ENCODE measurements at places on chromosomes 2 and 18.

- no peak for DNase-seq
Measured at GRCh38 chr18:22423878-22424564, 6.3 kb upstream of the CTAGE1 start.

DNA sequence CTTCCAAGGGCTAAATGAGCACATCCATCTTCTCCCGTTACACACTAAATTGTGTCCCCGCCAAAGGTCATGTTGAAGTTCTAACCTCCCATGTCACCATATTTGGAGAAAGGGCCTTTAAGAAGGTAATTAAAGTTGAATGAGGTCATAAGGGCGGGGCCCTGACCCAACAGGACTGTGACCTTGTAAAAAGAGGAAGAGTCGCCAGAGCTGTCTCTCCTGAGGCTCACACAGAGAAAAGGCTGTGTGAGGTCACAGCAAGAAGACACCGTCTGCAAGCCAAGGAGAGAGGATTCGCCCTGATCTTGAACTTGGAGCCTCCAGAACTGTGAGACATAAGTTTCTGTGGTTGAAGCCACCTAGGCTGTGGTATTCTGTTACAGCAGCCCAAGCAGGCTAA is 24.1 kb downstream of the TRABD2A start:
- DNase-seq, result no peak

DNA sequence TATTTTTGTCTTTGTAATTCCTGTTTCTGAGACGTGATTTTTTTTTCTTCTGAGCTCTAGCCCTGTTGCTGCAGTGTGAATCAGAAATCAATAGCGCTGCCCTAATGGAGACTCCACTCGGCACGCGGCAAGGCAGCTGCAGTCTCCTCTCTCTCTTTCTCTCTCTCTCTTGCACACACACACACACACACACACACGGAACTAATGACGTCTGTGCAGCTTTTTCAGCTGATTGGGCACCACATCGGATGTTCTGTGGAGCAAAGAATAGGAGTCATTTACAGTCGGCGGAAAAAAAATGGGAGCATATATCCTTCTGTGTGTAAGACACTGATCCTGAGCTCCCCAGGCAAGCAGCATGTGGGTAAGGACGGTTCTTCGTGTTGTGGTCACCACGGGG is 2.0 kb upstream of the MYT1L start:
- DNase-seq, result no peak

DNA sequence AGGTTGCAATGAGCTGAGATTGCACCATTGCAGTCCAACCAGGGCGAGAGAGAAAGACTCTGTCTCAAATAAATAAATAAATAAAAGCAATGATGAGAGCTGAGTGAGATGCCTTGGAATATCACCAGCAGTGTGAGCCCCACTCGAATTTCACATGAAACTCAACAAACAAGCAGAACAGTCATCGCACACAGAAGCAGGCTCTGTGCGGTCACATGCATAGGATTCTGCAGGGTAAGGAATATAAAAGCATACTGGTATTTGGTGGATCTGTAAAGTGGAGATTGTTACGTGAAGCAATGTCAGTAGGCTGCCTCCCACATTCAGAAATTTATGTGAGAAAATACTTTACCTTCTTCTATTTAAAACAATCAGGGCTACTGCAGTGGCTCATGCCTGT is 18.0 kb upstream of the AP1S3 start:
- DNase-seq, result no peak

DNA sequence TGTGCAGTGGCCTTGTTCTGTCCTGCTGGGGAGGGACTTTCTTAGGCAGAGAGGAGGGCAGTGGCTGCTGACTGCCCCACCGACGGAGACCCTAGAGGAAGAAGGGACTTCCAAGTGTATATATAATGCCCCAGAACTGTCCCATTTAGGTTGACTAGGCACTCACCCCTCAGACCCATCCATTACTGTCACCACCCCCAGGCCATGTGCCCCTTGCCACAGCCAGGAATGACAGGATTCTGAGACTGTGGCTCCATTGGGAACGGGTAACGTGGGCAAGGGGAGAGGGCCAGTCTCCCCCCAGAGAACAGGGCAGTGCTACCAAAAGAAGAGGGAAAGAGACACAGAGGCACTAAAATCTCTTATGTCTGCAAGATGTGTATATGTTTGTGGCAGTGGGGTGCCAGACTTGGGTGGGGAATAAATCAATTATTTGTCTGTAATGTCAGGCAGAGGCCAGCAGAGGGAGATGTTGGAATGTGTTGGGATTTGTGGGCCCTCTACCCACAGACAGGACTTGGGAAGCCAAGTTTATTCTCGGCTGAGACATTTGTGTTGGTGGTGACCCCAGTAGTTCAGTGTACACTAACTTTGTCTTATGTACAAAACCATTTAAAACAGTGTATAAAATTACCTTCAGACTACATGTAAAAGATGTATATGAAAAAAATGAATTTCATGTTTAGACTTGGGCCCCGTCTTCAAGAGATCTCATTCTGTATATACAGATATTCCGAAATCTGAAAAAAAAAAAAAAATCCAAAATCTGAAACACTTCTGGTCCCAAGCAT is 24.0 kb upstream of the TMEM37 start:
- DNase-seq, result peak; percentile 46

DNA sequence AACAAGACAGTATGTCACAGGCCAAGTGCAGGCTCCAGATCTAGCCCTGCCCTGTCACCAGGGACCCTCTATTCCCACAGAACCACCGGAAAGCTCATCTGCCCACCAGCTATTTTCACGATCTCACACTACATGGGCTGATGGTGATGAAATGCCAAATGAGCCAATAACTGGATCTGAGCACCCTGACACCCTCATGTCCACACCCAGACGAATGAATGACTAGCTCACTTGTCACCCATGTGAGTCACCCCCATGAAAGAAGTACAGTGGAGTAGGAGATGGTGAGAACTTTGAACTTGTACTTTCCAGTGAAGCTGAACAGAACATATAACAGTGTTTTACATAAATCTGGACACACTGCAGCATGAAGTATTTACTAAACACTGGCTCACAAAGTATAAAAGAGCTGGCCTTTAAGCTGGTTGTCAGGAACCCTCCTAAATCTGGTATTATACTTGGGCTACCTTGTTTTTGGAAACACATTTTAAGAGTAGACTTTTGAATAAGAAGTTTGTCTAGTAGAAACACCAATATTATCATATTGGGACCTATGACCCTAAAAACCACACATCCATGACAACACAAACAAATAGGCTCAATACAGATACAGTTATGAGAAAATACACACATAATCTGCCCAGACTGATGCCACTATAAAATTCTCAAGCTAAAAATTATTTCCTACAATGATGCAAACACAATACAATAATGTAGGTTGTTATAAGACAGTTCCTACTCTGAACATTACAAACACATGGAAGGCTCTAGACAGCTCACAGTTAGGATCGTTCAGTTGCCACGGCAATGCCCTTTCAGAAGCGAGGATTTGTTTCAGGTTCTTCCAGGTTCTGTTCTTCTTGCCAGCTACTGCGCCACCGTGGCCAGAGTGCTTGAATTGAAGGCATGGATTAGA is 19.0 kb downstream of the INO80C start:
- no peak for DNase-seq

GRCh38 chr2:223101340-223102039 is 49.5 kb downstream of the KCNE4 start:
- no peak for DNase-seq

DNA sequence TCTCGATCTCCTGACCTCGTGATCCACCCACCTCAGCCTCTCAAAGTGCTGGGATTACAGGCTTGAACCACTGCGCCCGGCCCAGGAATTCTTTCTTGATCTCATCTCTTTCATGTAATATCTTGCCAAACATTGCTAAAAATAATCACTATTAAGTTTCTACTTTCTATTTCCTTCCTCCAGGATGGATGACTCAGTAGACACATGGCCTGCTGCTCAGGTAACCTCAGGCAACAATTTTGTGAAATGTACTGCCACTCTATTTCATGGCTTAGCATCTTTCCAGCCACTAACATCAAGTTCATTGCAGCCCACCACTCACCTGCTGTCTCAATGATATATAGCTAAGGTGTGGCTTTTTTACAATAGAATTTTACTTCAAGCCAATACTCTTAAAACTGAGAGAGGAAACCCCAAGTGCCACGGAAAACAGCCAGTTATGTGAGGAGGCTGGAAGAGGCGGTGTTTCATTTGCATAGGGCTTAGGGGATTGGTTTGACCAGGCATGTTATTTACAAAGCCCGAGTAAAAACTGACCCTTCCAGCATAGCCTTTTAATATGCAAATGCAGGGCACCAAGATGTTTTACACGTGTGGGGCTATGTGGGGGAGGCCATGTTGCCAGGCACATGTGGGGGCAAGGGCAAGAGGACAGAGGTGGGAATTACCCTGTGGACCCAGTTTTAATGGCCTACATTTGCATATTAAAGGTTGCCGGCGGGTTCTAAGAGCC is 11.3 kb upstream of the SUMO1 start:
- DNase-seq, result no peak

DNA sequence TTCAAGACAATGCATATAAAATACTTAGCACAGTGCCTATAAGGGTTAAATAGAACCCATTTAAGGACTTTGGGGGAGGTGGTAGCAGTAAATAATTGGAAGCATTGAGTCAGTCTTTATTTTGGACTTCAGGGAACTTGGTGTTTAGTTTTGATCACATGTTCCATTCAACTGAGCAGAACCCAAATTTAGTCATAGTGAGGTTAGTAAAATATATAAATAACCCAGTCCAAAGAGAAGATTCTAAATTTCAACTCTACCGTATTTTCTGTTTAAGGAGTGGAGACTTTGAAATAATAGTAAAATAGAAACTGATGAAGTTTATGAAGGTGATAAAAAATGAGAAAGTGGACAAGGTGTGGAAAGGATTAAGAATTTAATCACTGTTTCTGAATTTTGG is 19.7 kb downstream of the TWSG1 start:
- DNase-seq, result no peak

- DNase-seq, result no peak
Measured at GRCh38 chr2:236984046-236984445, 101.6 kb upstream of the COPS8 start.

GRCh38 chr2:50646226-50646625 is 385.7 kb downstream of the NRXN1 start:
- no peak for DNase-seq

- peak; percentile 48 for DNase-seq
Measured at GRCh38 chr2:38376346-38377049, 575 bp downstream of the ATL2 start.

- DNase-seq, result no peak
Measured at GRCh38 chr18:420661-421246, 79.7 kb downstream of the COLEC12 start.

DNA sequence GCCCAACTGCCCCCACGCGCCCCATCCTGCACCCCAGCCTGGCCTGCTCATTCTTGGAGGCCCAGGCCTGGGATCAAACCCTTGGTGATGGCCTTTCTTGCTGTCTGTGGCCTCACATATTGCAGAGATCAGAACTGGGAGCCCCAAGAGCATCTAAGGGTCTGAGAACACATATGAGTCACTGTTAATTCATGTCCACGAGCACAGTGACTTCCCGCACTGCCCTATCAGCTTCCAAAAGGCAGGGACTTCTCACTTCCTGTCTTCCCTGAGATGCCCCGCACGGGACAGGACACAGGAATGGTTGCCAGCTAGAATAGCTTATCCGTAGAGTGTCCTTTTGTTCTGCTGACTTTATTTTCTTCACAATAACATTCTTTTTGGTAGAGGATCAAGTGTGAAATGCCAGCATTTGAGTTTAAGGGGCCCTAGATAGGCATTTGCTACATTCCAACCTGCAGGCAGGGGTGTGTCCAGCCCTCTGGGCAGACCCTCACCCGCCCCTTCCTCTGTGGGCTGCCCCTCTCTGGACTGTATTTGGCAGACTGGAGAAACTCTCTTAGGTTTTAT is 21.1 kb upstream of the CELF4 start:
- no peak for DNase-seq

DNA sequence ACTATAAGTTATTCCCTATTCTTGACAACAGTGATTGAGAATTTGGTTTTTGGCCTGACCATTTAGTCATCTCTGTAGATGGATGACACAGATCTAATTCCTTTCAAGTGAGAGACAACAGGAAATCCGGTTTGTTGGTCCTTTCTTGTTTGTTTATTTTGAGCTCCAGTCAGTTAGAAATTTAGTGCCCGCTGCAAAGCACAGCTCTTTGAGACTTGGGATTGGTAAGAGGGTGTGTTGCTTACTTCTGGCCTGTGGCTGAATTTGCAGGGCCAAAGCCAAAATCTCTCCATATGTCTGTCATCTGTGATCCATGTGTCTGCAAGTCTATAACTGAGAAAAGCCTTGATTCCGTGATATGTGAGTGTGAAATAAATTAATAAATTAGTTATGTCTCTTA is 74.3 kb downstream of the BIN1 start:
- no peak for DNase-seq

All from activated gamma-delta T cell treated with Interleukin-2 at 50 U/mL for 16 hours (primary cell).